ENCODE measurements at places on chromosomes 11 and 22.

DNA sequence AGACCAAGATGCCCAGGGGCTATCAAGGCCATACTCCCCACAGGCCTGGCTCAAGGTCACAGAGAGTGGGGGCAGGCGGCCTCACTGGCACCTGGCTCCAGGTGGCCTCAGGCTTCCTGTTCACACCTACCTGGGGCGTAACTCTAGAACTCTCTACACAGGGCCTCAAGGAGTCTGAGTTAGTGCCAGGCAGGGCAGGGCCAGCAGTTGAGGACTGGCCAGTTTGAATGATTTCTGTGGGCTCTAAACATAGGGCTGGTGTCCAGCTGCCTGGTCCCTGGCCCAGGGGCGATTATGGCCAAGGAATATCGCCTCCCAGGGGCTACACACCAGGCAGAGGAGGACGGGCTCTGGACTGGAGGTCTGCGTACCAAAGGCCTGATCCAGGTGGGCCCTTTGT, 79.2 kb downstream of the WNT7B start:
- DNase-seq: no peak

DNA sequence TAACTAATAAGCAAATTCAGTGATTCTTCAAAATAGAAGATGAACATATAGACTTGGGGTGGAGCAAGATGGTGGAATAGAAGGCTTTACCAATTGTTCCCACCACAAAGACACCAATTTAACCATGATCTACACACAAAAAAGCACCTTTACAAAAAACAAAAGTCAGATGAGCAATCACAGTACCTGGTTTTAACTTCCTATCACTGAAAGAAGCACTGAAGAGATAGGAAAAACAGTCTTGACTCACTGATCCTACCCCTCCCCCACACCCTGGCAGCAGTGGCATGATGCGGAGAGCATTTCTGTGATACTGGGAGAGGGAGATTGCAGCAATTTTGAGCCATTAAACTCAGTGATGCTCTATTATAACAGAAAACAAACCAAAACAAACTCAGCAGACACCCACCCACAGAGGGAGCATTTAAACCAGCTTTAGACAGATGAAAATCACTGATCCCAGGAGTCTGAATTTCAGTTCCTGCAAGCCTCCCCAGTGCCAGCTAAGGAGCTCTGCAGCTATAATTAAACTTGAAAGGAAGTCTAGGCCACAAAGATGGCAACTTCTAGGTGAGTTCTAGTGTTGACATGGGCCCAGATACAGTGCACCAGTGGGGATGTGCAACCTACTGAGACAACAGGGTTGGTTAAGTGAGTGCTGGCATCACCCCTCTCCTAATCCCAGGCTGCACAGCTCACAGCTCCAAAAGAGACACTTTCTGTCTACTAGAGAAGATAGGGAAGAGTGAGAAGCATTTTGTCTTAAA, 161.8 kb upstream of the GRIA4 start:
- no peak for DNase-seq

GRCh38 chr11:35347173-35347878, 72.0 kb downstream of the SLC1A2 start:
- DNase-seq: no peak

GRCh38 chr22:50218153-50218995, 17.6 kb downstream of the SELENOO start:
- DNase-seq: no peak

GRCh38 chr22:48682504-48682903, 1145.2 kb downstream of the BRD1 start:
- DNase-seq: no peak

DNA sequence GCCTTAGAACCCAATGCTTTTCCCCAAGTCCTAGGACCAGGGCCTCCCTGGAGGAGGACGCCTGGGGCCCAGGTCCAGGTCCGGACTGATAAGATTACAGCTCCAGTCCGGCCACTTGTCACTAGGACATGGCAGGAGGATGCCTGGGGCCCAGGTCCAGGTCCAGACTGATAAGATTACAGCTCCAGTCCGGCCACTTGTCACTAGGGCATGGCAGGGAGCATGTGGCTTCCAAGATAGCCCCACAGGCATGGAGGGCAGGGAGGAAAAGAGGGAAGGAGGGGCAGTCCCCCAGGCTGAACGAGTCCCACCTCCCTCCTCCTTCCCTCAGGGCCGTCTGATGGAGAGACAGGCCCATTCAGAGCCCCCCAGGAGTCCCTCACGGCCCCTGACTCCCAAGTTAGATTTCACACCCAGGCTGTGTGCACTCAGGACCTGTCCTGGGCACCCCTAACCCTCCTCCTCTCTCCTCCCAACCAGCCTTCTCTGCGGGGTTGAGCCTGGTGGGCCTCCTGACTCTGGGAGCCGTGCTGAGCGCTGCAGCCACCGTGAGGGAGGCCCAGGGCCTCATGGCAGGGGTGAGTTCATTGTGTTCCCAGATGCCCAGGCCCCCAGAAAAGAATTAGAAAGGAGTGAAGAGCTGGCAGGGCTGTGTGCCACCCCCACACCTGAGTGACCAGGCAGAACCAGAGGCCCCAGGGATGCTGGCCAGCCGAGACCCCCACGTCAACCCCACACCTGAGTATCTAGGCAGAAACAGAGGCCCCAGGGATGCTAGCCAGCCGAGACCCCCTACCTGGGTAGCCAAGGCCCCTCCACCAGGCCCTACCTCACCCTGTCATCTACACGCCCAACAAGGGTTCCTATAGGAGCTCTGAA, 2.1 kb downstream of the TSPAN32 start:
- DNase-seq: no peak

DNA sequence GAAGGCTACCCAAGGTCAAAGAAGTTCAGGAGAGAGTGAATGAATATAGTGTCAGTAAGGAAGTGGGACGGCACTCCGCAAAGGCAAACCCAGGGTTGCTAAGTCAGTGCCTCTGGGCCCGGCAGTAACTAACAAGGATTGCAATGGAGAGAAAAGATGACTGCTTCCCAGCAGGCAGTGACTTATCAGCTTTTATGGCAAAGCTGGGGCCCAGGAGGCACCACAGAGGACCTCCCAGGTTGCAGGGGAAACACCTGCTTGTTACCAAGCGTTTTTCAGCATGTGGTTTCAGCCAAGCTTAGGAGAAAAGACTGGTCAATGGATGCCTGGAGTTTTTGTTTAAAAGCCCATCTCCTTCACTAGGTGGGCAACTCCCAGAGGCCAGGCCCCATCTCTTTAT, 11.3 kb downstream of the CACNG2 start:
- DNase-seq: no peak

DNA sequence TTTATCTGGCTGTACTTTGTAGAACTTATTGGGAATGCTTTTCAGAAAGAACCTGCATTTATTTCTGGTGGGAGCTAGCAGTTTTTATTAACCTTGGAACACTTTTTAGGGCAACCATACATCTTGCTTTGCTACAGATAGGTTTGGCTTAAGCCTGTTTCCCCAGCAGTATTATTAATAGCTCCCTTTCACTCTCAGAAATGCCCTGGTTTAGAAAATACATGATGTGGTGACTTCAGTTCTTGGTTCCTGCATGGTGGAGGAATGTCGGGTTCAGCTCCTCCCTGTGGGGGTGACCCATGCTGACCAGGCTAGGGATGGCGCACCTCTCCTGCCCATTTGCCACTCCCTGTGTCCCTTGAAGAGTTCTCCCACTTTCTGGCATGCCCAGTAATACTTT, 28.2 kb downstream of the ZBED4 start:
- no peak for DNase-seq

- no peak for DNase-seq
Measured at GRCh38 chr22:32354360-32355351, 3.0 kb upstream of the RFPL3 start.

- no peak for DNase-seq
Measured at GRCh38 chr11:18277565-18278271, 11.7 kb downstream of the SAA1 start.

GRCh38 chr11:117744471-117745150, 52.4 kb downstream of the DSCAML1 start:
- DNase-seq: no peak

DNA sequence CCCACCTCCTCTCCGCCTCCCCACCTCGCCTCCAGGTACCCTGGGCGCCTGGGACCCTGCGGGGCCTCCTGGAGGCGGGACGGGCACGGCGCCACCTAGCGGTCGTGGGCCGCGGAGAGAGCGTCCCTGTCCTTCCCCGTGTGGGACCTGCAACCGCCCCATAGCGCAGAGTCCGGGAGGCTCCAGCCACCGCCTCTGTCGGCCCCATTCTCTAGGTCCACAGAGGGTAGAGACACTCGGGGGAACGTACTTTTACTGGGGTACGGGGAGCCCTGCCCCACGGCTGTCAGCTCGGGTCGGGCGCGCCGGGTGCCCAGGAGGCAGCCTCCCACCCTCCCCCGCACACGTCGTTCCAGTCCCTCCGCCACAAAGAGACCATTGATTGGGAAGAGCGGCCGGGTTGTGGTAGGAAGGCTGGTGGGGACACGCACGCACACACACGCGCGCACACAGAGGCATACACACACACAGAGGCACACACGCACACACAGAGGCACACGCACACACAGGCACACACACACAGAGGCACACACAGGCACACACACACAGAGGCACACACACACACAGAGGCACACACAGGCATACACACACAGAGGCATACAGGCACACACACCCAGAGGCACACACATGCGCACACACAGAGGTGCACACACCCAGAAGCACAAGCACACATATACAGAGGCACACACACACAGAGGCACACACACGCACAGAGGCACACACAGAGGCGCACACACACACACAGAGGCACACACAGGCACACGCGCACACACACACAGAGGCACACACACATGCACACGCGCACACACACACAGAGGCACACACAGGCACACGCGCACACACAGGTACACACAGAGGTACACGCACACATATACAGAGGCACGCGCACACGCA, 12.6 kb upstream of the NECTIN1 start:
- DNase-seq: peak; percentile 39

All from stimulated activated CD8-positive, alpha-beta memory T cell treated with anti-CD3 and anti-CD28 coated beads, Interleukin-2, amount 100 ng/mL, for 1 hour (primary cell).